Right cardiac atrium (tissue), 5 donors: ENCODE measurements at places on chromosomes 3 and 15.

- no peak for DNase-seq
Observed at GRCh38 chr3:124372775-124373174, 357.5 kb upstream of the UMPS start.

- no peak for DNase-seq
Observed at GRCh38 chr3:178137831-178138230, 398.4 kb upstream of the KCNMB2 start.

GRCh38 chr15:41554343-41554742 lies 4.7 kb upstream of the TYRO3 start:
- DNase-seq: no peak

GRCh38 chr15:60649845-60650548 lies 171.1 kb upstream of the ICE2 start:
- DNase-seq: no peak

DNA sequence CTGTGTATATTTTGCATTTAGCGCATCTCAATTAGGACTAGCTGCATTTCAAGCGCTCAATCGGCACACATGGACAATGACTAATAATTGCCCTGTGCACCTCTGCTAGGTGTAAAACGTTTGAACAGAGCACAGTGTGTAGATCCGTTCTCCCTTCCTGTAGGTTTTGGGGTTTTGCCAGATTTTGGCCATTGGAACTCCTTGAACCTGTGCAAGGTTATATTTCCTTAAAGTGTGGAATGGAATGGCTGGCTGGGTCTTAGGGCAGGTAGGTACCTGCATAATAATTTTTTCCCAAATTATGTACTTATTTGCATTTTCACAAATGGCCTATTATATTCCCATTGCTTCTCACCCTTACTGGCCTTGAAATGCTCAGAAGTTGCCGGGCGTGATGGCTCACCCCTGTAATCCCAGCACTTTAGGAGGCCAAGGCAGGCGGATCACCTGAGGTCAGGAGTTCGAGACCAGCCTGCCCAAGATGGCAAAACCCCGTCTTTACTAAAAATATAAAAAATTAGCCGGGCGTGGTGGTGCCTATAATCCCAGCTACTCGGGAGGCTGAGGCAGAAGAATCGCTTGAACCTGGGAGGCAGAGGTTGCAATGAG lies 777 bp downstream of the RNU5B-1 start:
- DNase-seq: no peak

GRCh38 chr3:160018959-160019358 lies 30.3 kb downstream of the IL12A start:
- no peak for DNase-seq

GRCh38 chr15:94259121-94259751 lies 27.9 kb downstream of the MCTP2 start:
- DNase-seq: no peak
